ENCODE measurements at places on chromosomes 11 and 22.

- no peak for DNase-seq
Observed at GRCh38 chr11:17604201-17604914, 57.3 kb downstream of the OTOG start.

GRCh38 chr11:116335078-116335477 lies 437.7 kb downstream of the BUD13 start:
- DNase-seq: no peak

DNA sequence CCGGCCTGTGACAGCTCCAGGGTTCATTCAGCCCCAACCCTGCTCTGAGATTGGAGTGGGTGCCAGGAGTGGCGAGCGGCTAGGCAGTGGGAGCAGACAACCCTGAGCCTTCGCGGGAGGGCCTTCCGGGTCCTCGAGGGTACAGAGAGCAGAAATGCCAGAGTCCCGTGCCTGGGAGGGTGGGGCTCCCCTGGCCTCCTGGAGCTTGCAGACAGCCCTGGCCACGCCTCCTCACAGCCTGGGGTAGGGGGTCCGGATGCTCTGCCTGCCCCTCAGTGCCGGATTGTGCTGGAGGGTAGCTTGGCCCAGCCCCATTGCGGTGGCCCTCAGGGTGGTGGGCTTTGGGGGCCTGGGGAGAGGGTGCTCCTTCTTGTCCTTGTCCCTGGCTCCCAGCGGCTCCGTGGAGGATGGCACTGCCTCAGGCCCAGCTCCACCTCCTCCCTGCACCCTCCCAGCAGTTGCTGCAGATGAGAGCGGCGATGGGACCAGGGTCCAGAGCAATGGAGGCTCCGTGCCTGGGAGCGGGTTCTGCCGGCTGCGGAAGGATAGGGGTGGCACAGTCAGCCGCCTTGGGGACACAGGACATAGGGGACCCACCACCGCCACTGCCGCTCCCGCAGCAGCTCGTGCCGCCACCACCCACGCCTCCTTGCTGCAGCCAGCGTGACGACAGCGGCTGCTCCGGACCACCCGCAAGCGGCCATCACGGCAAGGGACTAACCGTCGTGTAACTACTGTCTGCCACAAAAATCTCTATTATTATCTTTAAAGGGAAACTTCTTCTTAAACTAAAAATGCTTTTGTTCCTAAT lies 34.9 kb upstream of the OR10G7 start:
- DNase-seq: no peak

GRCh38 chr11:126755526-126755925 lies 245.0 kb downstream of the KIRREL3 start:
- DNase-seq: no peak

DNA sequence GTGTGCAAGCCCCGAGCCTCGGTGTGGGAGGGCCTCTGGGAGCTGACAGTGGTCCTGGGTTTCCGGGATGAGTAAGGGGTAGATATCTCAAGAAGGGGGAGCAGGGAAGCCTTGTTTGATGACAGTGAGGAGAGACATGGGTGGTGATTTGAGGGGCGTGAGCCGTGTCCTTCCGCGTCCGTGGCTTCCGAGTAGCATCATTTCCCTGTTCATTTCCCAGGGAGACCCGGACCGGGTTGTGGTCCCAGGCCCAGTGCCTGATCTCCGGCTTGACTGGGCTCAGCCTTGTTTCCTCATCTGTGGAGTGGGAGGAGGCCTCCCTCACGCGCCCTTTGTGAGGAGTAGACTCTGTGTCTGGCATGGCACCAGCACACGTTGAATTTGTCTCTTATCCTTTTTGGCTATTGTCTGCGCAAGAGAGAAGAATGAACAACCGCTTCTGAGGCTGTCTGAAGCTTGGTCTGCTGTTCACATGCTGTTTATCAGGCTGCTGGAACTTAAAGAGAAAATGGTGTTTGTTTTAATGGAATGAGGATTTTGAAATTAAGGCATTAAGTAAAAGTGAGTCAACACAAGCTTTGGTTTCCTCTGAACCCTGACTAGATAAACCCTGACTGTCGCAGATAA lies 348.5 kb downstream of the TBC1D22A start:
- no peak for DNase-seq

DNA sequence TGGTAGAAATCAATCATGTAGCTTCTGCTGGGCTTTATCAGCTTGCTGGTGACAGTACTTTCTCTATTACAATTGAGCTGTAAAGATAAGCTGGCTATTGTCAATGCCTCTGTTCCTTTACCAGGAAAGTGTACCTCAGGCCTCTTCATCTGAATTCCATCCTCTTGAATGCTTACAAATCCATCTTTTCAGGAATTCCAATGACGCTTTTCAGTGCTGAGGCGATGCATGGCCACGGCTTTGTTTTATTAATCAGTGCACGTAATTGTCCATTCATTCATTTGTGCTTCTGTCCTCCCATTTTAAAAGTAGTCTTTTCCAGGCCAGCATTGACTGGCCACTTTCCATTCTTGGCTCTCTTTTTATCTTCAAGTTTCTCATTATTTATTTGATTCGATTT lies 202.0 kb downstream of the PGR start:
- DNase-seq: no peak

DNA sequence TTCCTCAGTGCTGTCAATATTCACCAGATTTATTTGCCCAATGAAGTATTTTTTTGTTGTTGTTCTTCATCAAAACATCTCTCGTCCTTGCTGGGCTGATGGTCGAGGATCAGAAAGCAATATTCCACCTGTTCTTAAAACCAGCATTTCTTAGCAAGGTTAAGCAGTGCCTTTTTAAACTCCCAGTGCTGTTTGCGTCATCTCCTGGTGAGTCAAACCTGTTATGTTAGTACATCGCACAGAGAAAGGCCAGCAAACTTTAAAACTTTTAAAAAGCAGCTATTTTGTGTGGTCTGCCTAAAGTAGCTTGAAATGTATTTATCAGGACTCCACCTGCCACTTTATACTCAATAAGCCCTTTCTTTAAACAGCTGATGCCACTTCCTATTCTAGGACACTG lies 802.0 kb downstream of the KCNA4 start:
- no peak for DNase-seq

GRCh38 chr11:114192841-114193389 lies 103.3 kb upstream of the NNMT start:
- DNase-seq: no peak

- DNase-seq: no peak
Observed at GRCh38 chr11:3074912-3075589, 17.8 kb upstream of the CARS1 start.

- no peak for DNase-seq
Observed at GRCh38 chr22:24968066-24968561, 15.6 kb downstream of the KIAA1671 start.

- DNase-seq: no peak
Observed at GRCh38 chr22:39110631-39111561, 13.9 kb downstream of the APOBEC3H start.

DNA sequence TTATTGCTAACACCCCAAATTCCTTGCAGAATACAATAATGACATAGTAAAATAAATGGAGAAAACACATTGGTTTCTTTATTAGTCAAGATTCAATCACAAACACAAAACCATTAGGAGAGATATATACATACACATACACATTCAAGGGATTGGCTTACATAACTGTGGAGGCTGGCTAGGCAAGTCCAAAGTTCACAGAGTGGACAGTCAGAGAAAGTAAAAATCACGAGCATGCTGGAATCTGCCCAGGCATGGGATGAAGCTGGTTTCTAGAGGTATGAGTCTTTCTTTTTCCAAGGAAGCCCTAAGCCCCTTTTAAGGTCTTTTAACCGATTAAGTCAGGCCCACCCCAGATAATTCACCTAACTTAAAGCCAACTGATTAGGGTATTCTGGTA lies 13.6 kb upstream of the OR56B1 start:
- DNase-seq: no peak

DNA sequence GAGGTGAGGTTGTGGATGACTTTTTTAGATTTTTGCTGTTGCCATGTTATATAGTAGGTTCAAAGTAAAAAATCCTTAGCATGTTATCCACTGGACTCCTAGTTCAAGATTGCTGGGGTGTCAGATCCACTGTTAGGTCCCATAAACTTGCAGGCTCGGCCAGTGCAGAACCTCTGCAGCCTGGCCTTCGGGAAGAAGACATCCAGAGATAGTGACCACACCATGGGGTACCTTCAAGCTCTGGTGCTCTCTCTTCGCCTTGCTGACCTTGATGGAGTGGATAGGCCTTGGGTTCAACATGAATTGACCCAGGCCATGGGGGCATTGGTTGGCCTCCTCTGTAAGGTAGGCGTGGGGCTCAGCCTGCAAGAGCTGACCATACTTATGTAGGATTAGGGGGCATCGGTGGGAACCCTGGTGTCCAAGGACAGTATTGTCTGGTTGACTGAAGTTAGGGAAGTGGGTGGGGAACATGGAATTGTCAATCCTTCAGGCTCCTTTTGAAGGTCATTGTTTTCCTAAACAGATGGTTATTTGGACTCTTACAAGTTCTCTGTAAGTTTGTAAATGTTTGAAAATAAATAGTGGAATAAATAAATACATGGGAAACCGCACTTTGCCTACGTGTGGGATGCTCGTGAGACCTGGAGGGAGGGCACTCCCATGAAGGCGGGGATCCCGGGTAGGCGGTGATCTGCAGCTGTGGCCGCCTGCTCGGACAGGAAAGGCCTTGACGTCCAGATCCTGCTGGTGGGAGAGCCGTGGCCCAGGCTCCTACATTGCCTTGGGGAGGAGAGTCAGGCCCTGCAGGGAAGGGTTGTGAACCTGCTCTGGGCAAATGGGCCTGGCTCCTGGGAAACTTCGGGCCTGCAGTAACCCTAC lies 37.1 kb downstream of the BCR start:
- DNase-seq: no peak

DNA sequence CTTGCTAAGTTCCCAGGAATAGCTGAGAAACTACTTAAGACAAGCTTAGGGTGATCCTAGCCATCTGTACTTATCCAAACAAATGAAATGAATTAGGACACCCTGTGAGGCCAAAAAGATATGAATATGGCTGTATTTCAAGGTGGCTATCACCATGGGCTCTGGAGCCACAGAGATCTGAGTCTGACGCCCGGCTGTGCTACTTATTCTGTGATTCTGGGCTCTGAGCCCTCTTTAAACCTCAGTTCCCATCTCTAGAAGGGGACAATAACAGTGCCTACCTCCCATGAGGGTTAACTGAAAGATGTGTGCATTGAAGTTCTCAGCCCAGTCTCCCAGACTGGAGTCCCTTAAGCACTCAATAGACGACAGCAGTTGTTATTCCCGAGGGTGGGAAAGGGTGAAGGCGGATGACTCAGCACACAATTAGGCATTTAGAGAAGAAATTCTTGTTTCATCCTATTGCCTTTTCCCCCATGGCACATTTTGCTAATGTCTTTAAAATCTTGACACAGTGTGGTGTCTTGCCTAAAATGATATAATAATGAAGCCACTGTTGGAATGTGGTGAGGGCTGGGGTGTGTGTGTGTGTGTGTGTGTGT lies 132.5 kb downstream of the ADAMTS15 start:
- no peak for DNase-seq

DNA sequence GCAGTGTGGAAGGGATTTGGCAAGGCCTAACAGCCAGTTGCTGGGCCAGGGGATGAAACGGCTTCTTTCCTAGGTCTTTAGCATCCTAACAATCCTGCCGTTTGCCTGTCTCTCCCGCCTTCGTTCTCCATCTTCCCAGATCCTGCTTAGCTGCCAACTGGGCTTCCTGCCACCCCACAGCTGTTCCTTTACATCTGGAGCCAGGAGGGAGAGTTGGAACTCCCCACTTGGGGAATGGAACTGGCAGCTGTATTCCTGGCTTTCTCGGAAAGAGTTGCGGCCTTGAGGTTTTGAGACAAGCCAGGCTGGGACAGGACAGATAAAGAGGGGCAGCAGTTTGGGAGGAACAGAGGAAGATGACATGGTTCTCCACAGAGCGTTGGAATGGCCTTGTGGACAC lies 59.6 kb downstream of the ST3GAL4 start:
- DNase-seq: no peak

GRCh38 chr11:115155978-115156377 lies 348.2 kb downstream of the CADM1 start:
- no peak for DNase-seq

GRCh38 chr11:111097191-111097590 lies 148.3 kb upstream of the POU2AF2 start:
- no peak for DNase-seq

GRCh38 chr22:20531404-20532201 lies 24.2 kb downstream of the MED15 start:
- no peak for DNase-seq

GRCh38 chr11:92264350-92264749 lies 39.7 kb downstream of the FAT3 start:
- no peak for DNase-seq

- no peak for DNase-seq
Observed at GRCh38 chr22:49527611-49528419, 299.9 kb downstream of the BRD1 start.

GRCh38 chr11:57094181-57094935 lies 87.4 kb upstream of the LRRC55 start:
- DNase-seq: no peak

DNA sequence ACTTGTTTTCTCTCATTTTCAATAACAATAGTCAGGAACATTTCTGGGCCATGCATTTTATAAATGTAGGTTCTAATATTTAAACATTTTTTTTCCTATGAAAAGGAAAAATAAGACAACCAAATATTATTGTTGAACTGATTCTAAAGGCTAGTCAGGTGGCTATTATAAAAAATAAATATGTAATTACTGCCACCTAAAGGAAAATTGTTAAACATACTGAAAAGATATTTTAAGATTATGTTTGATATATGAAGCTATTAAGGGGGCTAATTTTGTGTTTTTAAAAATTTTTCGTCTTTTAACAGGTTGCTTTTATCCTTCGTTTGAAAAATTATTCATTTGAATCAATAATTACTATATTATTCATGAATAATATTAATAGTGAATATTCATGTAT lies 62.2 kb upstream of the FDX1 start:
- no peak for DNase-seq

GRCh38 chr11:123434262-123434661 lies 4.2 kb downstream of the GRAMD1B start:
- DNase-seq: peak; percentile 43

DNA sequence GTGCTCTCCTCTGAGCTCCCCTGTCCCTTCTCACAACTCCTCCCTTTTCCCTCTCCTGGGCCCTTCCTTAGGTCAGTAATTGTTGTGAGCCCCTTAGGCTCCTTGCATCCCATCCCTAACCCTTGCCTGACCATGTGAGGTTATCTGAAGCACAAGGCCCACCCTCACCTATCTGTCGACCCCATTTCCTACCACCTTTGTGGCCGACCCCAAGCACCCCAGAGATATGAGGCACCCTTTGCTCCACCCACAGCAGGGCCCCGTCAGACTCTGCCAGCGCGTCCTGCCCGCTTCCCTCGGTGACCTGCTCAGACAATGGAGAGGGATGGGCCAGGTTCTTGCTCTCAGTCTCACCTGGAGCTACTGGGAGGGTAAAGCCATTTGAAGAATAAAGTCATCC lies 1.3 kb downstream of the GNG3 start:
- peak; percentile 59 for DNase-seq

DNA sequence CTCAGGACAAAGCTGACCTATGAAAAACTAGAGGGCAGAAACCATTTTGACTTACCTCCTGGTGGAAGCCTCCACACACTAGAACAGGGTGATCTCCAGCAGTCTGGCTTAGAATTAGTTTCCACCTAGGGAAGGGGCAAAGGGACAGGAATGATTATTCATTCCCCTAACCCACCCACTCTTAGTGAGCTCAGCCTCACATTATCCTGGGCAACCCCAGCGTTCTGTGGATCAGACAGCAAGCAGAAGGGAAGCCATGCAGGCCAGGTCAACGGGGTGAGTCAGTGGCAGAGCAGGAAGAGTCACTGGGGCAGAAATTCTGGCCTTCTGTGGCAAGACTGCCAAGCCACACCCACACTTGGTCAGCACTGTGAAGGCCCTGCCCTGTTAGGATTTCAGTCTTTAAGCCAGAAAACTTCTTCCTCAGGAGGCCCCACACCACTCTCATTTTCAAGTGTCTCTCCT lies 10.5 kb downstream of the NUMA1 start:
- peak; percentile 18 for DNase-seq

Measured in CD4-positive, alpha-beta T cell treated with Interleukin-10 for 1 hour (primary cell).